ENCODE measurements at places on chromosomes 3 and 15.
A peak's percentile ranks its signal among the peaks of the same experiment; 100 is the strongest.

- DNase-seq, result no peak
These were observed 267.7 kb downstream of the XXYLT1 start for GRCh38 chr3:195003006-195003892.

DNA sequence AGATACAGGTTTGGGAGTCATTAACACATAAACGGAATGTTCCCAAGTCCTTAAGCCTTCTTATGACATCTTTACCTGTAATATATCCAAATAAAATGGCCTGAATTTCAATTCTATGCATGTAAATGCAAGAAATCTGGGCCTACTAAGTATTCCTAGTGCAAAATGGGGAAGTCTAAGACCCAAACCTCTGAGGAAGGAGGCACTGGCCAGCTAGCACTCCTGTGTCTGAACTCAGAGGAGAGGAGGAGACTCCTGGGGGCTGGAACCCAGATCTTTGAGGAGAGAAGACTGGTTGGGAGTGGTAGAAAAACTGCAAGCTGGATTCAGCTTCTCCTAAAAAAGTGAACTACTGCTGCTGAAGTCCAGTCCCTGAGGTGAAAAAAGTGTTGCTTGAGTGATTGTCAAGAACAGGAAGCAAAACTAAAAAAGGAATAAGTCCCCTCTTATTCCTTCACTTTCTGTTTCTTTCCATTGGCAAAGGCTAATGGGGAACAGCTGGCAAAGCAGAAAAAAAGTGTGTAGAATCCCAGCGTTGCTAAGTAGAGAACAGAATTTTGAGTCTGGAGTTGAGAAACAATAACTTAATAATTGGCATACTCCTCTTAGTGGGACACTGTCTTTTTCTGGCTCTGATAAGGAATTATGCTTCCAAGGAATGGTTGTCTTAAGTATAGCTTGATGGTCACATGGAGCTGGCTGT lies 54.8 kb upstream of the ATP2C1 start:
- no peak for DNase-seq

DNA sequence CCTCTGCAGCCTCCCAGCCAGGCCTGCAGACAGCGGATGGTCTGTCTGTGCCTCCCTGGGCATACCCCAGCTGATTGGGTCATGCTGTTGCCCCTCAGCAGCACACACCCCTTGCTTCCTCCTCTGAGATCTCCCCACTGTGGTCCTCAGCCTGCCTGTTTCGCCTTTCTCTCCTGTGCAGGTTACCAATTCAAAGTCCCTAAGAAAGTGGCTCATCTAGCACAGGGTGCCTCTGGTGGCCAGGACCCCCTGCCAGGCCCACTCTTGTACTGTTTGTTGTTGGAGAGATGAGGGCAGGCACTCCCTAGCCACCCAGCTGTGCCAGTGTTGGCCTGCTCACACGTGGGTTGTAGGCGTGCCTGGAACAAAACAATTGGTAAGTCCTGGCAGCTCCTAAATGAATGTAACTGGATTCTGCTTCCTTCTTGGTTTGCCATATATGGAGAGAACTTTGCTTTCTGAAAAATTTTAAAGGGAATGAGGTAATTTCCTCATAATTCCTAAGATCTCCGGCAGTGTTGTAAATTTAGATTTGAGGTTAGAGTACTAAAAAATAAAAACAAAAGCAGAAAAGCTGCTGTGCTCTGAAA lies 213.2 kb upstream of the IL12A start:
- DNase-seq, result peak; percentile 61

DNA sequence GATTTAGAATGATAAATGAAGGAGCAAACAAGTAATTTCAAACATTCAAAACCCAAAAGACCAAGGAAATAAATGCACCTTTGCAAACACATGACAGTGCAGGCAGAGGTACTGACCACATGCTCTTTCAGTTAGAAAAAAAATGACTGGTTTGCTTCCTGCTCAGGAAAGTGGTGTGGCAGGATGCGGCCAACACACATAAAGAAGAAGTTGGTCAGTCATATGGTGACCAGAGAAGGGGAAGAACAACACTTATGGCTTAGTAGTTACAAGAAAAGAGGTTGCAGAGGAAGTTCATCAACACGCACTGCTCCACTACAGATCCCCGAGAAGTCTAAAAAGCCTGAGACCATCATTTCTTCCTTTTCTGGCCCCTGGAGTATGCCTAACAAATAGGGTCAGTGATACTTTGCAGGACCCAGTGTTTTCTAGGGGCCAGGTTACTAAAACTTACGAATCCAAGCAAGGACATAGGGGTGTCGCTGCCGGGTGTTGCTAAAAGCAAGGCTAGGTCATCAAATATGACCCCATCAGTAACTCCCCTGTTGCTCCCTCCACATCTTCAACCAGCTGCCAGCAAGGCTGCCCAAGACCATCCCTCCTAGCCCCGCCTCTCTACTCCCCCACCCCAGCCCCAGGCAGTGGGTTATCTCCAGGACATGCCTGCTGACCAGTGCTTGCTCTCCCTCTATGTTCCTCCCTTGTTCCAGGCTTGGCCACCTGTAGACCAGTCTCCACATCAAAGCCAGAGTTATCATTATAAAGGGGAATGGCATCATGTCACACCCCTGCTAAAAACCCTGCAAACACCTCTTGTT lies 11.2 kb downstream of the ATP8B4 start:
- no peak for DNase-seq

DNA sequence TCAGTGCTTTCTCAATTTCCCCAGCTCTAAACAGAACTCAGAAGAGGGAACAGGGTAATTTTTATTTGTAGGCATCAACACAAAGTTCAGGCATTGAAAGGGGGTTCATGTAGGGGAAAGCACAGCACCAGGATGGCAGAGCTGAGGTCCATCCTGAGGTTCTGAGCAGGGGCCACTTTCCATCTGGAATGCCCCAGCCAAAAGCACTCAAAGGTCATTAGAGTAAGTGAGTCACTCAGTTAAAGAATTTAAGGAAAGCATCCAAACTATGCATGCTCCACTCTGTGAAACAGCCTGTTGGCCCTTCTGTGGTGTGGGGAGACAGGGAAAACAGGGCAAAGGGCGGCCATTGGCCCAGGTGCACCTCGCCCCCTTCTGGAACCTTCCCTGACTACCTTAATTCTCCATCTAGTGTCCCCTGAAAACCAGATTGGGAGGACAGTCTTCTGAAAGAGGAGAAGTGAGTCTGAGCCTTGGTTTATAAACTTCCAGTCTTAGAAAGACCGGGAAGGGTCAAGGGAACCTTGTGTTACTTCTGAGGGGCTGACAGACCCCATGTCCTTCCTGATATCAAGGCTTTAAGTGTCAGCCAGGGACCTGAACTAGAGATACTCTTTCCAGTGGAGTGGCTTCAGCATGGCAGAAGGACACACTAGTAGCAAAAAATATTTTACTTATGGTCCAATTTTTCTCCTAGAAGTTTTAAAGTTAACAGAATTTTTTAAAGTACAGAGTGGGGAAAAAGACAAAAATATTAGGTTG lies 133.3 kb downstream of the MYLK start:
- peak; percentile 92 for DNase-seq

DNA sequence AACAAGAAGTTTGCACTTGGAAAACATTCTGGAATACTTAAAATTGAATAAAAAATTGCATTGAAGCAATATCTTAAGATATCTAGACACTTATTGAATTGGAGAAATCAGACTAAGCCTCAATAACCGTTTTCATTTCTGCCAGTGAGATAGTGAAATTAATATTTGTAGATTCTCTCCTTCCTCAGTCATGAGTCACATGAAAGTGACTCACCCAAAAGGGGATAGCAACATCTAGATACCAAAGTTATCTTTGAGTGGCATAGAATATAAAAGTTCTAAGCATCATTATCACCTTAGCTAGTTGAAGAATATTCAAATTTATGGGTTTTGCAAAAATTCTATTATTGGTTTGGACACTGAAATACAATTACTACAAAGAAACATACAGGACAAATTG lies 614.8 kb upstream of the ZNF717 start:
- DNase-seq, result no peak

Data from HFFc6 (cell line).